ENCODE measurements at places on chromosomes 7 and 10.

GRCh38 chr10:97543025-97543546 lies 29.5 kb upstream of the ANKRD2 start:
- peak; percentile 78 for DNase-seq

DNA sequence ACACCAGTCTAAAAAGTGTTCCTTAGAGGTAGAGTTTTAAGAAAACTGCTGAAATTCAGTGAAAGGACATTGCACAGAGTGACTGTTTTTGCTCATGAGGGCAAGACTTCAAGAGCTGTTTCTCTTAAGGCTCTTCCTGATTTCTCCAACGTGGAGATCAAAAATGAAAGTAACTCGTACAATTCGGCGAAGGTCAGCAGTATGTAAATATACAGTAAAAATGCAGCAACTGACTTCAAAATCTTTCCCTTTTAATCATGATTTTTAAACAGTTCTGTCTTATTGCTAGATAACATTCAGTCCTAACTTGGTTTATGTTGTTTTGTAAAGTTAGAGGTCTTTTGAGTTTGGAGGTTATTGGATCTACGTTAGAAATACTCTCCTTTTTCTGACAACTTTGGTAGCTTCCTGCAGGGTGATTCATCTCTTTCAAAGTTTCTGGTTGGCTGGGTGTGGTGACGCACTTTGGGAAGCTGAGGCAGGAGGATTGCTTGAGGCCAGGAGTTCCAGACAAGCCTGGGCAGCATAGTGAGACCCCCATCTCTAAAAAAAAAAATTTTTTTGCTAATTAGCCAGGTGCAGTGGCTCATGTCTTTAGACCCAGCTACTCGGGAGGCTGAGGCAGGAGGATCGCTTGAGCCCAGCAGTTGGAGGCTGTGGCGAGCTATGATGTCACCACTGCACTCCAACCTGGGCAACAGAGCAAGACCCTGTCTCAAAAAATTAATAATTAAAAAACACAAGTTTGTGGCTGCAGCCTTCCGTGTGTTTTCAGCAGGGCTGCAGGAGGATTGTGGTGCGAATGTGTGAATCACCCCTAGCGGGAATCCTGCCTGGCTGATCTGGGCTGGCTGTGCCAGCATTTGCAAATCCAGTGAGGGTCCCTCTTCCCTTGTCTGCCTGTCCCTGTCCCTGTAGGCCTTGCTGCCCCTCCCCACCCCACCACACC lies 29.2 kb upstream of the AP5Z1 start:
- no peak for DNase-seq

- DNase-seq: no peak
Observed at GRCh38 chr10:33333260-33334101, 986 bp downstream of the NRP1 start.

DNA sequence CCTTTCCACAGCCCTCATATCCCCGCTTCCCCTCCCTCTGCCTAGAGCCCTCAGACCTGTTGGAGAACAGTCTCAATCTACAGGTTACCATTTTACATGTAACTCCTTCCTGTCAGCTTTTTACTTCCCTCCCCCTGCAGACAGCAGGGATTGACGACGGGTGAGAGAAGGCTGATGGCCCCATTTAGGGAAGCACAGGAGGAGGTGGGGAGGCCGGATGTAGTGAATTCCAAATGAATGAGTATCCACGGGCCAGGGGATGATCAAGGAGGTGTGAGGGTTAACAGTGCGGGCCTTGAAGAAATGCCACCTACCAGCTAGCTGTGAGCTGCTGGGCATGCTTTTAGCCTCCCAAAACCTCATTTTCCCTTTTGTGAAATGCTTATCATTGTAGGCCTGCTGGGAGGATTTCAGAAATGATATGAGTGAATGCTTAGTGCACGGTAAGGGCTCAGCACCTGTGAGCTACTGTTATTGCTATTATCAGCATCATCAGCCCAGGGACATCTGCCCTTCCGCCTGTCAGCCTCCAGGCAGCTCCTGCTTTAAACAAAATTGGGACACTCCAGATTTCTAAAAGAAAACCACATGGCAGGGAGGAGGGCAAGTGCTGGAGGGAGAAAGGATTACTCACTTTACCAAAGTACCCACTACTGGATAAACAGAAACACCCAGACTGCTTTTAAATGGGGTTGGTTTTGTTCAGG lies 6.5 kb upstream of the NANOS1 start:
- no peak for DNase-seq

- no peak for DNase-seq
Observed at GRCh38 chr10:33900596-33900995, 566.1 kb upstream of the NRP1 start.

GRCh38 chr7:64180989-64181388 lies 26.0 kb upstream of the ZNF735 start:
- no peak for DNase-seq

- no peak for DNase-seq
Observed at GRCh38 chr7:95317966-95318365, 6.4 kb downstream of the PON1 start.

DNA sequence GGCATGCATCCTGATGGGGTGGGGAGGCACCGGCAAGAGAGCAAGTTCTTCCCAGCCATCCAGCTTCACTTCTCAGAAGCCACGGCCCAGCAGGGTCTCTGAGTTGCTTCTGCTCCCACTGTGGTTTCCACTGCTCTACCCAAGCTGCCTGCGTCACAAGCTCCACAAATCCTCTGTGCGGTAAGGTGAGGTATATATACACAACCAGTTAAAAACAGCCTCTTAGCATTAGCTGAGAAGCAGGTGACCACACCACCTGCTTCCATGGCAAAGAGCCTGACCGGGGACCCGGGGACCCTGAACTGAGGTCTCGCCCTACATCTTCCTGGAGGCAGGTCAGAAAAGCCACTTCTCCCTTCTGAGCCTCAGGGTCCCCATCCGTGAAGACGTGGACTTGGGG lies 46.9 kb upstream of the NPFFR1 start:
- no peak for DNase-seq

DNA sequence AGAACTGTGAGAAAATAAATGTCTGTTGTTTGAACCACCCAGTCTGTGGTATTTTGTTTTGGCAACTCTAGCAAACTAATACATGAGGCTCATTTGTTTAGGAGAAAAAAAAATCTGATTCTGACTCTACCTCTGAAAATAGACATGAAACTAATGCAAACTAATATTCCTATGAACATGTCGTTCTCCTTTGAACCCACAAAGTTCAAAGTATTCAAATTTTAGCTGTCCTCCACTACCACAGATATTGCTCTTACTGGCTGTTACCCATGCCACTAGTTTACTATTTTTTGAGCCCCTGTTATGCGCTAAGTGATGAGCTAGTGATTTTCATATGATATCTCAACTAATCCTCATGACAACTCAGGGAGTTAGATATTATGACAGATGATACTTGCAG lies 58.8 kb upstream of the ZNF804B start:
- DNase-seq: no peak

All from right lobe of liver (tissue), 6 donors.